ENCODE measurements at places on chromosomes 16 and 17.

- no peak for DNase-seq
Observed at GRCh38 chr17:78585006-78585630, 7.9 kb upstream of the DNAH17 start.

DNA sequence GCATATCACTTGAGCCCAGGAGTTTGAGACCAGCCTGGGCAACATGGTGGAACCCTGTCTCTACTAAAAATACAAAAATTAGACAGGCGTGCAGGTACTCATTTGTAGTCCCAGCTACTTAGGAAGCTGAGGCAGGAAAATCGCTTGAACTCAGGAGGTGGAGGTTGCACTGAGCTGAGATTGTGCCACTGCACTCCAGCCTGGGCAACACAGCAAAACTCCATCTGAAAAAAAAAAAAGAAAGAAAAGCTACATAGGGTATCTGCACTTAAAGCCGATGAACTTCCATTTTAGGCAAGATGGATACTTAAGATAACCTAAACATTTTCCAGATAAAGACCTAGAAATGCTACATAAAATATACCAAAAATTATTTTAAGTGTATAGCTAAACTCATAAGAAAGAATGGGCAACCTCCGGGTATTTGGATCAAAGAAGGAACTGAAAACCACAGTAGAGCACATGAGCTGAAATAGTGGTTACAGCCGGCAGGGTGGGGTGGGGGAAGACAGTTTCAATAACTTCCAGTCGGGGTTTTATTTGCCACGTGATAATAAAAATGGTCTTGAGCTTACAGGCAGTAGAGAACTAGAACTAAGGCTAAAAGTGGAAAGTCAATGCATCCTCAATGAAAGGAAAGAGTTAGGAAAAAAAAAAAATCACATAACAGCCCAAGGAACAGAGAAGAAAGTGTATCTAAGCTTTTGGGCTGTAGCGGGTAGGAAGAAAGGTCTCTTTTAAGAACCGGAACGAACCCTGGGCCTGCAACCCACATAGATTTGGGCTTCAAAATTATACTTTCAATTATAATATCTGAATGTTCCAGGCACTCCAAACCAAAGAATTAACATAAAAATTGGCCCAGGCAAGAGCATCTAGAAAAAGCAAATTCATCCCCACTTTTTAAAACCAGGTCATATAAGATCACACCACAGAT is 53.1 kb downstream of the CFDP1 start:
- peak; percentile 19 for DNase-seq

DNA sequence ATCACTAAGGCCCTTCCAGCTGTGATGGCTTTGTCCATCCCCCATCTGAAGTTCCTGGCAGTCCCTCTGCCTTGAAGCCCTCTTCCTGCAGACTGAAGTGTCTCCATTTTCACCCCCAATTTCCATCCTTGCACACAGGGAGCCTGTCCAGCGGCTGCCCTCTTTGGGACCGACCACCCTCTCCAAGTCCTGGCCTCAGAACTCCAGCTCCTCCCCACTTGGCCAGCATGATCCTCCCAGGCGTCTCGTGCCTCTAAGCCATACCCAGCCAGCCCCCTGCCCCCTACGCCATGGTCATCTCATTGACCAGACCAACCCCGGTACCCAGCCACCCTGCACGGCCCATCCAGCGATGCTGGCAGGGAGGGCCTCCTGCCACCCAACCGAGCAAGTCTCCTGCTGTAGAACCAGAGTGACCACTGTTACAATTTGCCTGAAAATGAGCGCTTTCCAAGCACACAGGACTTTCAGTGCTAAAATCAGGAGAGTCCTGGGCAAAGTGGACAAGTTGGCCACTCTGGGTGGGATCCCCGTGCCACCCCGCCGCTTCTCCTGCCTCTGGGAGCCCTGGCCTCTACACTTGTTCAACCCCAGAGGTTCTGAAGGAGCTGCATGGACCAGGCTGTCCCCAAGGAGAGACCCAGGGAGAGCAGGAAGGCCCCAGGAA is 362.0 kb downstream of the SEC14L1 start:
- no peak for DNase-seq

DNA sequence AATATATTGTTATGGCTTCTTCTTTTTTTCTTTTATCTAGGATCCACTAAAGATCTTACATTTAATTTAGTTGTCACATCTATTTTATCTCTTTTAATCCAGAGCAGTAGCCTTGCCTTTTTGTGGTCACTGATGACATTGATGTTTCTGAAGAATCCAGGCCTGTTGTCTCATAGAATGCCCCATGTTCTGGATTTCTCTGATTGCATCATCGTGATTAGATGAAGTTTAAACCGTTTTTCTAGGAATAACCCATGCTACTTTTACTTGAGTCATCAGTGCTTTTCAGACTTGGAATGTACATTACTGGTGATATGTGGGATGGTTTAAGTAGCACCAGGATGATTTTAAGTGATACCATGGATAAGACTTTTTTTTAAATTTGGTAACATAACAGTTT is 106.4 kb upstream of the CES5A start:
- DNase-seq = no peak

GRCh38 chr17:4945176-4945943 is 3.0 kb downstream of the PFN1 start:
- peak; percentile 68 for DNase-seq

- DNase-seq = no peak
Observed at GRCh38 chr17:8693328-8693727, 51.3 kb downstream of the CCDC42 start.

GRCh38 chr17:19517699-19518098 is 16.0 kb upstream of the SLC47A1 start:
- no peak for DNase-seq

DNA sequence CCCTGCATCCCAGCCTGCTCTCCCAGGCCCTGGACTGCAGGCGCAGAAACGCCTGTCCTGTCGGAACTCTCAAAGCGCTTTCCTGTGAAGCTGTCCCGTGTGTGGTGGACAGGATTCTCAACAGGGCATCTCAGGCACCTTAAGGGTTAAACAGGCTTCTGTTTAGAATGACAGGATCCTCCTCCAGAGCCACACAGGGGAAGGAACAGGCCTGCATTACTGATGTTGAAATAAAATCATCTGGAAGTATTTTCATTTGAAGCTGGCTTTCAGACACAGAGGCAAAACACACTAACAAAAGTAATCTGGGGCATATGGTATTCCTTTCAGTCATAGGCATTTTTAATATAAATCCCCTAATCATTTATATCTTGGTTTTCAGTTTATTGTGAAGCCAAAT is 7.4 kb downstream of the HS3ST3A1 start:
- DNase-seq = no peak

- DNase-seq = no peak
Observed at GRCh38 chr17:948284-948852, 31.2 kb downstream of the NXN start.

DNA sequence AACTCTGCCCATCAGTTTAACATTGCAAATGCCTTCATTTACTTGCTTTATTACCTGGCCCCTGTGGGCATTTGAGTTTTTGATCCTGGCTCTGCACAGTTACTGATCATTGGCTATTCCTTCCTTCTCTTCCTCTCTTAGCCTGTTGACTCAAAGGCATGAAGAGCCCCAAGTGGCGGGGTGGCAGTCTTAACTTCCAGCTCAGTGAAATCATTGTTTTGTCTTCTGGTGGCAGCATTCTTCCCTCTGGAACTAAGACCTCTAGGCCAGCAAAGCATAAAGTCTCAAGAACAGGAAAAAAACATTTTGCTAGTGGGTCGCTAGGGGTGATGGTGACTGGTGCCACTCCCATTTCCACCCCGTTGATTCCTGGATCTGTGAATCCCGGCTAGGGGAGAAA is 52.3 kb upstream of the MRTFB start:
- no peak for DNase-seq

- DNase-seq = no peak
Observed at GRCh38 chr16:46973996-46974324, 486 bp upstream of the DNAJA2 start.

- no peak for DNase-seq
Observed at GRCh38 chr17:55652825-55653224, 69.8 kb downstream of the TMEM100 start.

- DNase-seq = no peak
Observed at GRCh38 chr16:66623755-66624154, 19.3 kb downstream of the CMTM3 start.

DNA sequence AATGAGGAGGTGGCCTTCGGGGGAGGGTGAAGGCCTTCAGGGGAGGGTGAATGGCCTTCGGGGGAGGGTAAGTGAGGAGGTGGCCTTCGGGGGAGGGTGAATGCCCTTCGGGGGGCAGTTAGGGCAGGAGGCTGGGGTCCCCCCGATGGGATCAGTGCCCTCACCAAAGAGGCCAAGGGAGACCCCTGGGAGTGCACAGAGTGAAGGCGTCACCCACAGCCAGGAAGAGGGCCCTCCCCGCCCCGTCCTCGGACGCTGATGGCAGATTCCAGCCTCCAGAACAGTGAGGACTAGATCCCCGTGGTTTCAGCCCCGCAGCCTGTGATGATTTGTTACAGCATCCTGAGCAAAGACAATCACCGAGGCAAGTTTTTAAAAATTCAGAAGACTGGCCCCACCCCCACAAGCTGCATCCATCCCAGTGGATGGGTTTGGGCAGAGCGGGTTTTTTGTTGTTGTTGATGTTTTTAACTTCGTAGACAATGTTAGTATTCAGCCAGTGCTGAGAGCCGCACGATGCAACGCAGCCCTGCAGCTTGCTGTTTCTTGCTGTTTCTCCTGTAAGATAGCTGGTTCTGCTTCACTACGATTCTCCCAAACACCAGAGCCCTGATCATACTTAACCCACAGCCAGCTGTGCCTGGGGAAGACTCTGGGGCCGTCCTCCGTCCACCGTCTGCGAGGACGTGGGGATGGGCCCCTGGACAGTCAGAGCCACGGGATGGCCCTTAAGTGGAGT is 40.7 kb upstream of the CBFA2T3 start:
- no peak for DNase-seq

DNA sequence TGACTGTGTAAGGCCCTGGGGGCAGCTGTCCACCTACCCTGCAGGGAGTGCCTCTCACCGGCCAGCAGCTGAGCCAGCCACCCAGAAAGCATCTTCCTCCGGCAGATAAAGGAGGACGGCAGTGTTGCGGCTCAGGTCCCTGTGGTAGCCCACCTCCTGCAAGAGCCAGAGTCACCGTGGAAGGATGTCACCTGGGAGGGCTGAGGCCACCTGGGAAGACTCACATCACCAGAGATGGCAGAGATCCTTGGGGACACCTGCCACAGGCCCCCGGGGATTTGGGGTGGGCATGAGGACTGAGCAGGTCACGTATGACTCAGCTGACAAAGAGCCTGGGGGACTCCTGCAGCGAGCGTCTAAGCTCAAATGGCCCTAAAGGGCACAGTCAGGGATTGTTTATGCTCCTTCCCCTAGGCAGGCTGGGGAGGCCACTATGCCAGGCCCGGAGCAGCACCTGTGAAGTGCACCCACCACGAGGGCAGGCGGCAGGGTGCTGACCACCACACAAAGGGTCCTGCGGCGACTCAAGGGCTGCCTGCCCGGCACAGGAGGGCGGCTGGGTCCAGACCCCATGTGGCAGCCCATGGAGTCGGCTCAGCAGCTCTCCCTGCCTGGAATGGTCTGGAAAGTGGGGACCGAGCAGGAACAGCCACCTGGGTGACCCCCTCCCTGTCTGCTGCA is 44.1 kb downstream of the TNFRSF13B start:
- DNase-seq = no peak

DNA sequence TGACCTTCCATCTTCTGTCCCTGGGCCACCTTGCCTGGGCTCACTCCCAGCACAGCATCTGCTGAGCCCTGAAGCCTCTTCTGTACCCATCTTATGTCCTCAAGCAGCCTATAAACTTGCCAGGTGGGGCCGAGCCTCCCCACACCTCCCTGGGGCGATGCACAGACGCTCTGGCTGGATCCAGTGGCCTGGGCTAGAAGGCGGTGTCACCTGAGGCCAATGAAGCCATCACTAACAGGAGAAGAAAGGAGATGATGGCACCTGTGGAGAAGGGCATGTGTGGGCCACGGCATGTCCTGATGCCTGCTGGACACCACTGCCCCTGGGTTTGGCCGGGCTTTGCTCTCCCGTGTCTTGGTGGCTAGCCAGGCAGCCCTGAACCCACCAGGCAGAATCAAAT is 45.5 kb downstream of the PEMT start:
- DNase-seq = no peak

- DNase-seq = no peak
Observed at GRCh38 chr16:12869698-12870427, 31.5 kb upstream of the SHISA9 start.

- no peak for DNase-seq
Observed at GRCh38 chr16:82016964-82017363, 5.7 kb upstream of the SDR42E1 start.

- DNase-seq = no peak
Observed at GRCh38 chr17:59378675-59379074, 47.2 kb downstream of the YPEL2 start.

- DNase-seq = peak; percentile 16
Observed at GRCh38 chr17:76678330-76678729, 32.4 kb downstream of the MXRA7 start.

DNA sequence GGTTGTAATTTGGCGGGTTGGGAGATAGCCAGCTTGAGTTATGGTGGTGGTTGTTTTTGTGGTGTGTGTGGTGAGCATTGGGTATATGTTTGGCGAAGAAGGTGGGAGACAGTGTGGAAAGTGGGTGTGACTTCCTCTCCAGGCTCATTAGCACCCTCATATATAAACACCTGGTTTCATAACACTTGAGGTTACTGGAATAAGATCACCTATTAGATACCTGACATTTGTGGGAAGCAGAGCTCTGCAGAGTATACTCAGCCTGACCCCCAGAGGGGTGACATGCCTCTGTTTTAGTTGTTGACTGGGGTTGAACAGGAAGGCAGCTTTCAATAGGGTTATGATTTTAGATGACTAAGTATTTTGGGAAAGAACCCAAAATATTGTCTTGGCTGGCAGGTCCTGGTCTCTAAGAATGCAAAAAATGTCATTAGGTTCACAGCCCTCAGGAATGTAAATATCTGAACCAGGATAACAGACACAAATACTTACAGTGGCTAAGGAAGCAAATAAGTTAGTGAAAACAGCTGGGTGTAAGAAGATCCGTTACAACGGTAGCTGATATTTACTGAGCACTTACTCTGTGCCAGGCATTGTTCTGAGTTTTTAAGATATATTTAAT is 18.3 kb upstream of the EFCAB13 start:
- DNase-seq = no peak

GRCh38 chr16:88614818-88615580 is 23.4 kb upstream of the IL17C start:
- DNase-seq = no peak

GRCh38 chr17:64003526-64004121 is 5.5 kb downstream of the PRR29 start:
- DNase-seq = no peak

- DNase-seq = peak; percentile 70
Observed at GRCh38 chr16:4614571-4615383, at the start of gene UBALD1. Gene UBALD1, minus strand, starts transcription at chr16:4614888. Its CDS starts 91 bp downstream, at chr16:4614797.

GRCh38 chr17:62637809-62638208 is 10.3 kb downstream of the MRC2 start:
- no peak for DNase-seq

- DNase-seq = no peak
Observed at GRCh38 chr17:3502466-3502865, 26.7 kb downstream of the ASPA start.

GRCh38 chr16:58051821-58052603 is 26.5 kb downstream of the MMP15 start:
- no peak for DNase-seq

GRCh38 chr17:63445571-63445953 is 544 bp downstream of the CYB561 start:
- peak; percentile 40 for DNase-seq

All from activated T-cell treated with anti-CD3 and anti-CD28 coated beads for 1 hour (primary cell).